ENCODE measurements at places on chromosomes 4 and X.

DNA sequence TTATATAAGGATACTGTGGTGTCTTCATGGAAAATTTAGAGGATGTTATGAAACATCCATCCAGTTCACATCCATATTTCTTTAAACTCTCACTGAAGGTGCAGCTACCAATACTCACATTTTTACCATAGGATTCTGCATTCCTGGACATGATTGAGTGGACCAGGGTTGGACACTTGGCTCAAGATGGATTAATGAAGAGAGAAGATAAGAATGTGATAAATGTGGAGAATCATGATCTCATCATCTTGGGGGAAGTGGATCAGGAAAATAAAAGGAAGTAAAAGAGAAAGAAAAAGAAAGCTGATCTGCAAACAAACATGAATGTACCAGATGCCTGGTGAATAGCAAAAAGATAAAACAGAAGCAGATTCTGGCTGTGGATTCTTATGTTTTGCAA is 175.4 kb downstream of the NPFFR2 start:
- DNase-seq: no peak

DNA sequence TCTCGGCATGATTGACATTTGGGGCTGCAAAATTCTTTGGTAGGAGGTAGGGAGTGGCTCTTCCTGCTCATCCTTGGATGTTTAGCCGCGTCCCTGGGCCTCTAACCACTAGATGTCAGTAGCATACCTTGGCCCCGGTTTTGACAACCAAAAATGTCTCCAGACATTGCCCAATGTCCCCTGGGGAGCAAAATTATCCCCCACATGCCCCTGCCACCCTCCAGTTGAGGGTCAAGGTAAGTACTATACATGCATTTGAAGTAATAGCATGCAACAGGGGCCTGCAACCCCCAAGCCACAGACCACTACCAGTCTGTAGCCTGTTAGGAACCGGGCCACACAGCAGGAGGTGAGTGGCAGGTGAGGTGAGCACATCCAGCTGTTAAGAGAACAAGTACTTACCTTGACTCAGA is 17.6 kb upstream of the KIAA1210 start:
- DNase-seq: peak; percentile 20

GRCh38 chr4:90542216-90542615 is 415.0 kb downstream of the CCSER1 start:
- DNase-seq: no peak

DNA sequence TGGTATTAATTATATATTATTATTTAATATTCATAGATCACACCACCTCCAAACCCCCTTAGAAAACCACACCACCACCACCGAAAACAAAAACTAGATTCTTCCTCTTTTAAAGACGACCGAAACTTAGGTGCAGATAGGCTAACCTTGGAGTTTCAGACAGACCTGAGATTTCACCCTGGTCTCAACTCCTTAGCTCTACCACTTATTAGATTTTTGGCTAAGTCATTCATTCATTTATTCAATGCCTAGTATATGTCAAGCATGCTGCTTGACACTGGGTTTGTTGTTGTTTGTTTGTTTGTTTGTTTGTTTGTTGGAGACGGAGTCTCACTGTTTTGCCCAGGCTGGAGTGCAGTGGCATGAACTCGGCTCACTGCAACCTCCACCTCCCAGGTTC is 9.5 kb upstream of the BMP2K start:
- DNase-seq: no peak

DNA sequence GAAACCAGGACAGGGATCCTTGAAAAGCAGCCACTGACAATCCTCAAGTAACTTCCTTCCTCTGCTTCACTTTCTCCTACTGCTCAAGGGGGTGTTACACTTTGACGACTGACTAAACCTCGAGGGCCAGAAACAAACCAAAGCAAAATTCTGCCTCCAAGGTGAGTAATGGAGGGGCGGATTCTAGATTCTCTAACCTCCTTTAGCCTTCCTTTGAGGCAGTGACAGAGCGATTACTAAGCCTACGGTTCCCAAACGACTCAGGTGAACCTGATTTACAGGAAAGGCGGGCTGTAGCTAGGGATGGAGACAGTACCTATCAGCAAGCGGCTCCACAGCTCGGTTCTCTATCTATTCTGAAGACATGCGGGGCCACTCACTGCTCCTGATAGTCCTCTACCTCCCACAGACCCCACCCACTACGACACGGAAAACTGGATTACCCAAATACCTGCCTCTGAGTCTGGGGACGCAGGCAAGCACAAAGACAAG is 487 bp downstream of the TBCK start:
- peak; percentile 60 for DNase-seq

- DNase-seq: peak; percentile 94
These were observed 134.4 kb downstream of the SMIM20 start for GRCh38 chr4:26048378-26048882.

GRCh38 chrX:55159551-55159950 is 60.6 kb upstream of the PAGE5 start:
- DNase-seq: no peak

GRCh38 chr4:42789041-42789567 is 103.4 kb upstream of the GRXCR1 start:
- no peak for DNase-seq

GRCh38 chr4:165709516-165709915 is 163.5 kb upstream of the TLL1 start:
- no peak for DNase-seq

- peak; percentile 27 for DNase-seq
These were observed 1.6 kb downstream of the CASK start for GRCh38 chrX:41921492-41922430.

DNA sequence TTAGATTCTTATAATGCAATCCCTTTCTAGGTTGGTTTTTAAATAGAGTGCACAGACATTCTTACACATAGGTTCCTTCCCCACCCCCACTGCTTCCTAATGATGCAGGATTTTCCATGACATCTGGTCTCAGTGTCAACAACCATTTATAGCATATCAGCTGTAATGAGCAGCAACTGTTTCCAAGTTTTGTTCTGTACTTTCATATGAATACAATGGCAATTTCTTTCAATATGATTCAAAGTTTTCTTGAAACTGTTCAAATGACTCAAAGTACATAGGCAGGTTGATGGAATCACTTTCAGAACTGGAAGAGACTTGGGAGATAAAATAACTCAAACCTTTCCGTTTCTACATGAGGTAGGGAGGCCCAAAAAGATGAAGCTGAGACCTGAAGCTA is 220.7 kb downstream of the CAMK2D start:
- DNase-seq: peak; percentile 52

- peak; percentile 46 for DNase-seq
These were observed 37.7 kb downstream of the SOX3 start for GRCh38 chrX:140467211-140467610.

- DNase-seq: no peak
These were observed 127.3 kb upstream of the HUWE1 start for GRCh38 chrX:53813670-53814440.

- no peak for DNase-seq
These were observed 12.7 kb upstream of the TSPAN5 start for GRCh38 chr4:98671131-98671530.

DNA sequence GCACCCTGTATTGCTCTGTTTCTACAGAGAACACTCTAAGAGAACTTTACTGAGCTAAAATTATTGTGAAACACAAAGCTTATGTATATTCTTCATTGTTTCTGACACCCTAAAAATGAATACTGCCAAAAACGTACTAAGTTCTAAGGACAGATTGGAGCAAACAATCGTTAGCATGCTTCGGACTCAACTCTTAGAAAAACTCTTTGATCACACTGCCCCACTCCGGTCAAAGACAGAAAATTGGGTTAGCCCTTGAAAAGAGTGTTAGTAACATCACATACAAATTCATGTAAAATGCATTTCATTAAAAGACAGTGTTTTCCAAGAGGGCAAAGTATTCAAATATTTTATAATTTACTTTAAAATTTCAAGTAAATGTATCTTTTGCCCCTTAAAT is 177.4 kb downstream of the DCHS2 start:
- peak; percentile 52 for DNase-seq

DNA sequence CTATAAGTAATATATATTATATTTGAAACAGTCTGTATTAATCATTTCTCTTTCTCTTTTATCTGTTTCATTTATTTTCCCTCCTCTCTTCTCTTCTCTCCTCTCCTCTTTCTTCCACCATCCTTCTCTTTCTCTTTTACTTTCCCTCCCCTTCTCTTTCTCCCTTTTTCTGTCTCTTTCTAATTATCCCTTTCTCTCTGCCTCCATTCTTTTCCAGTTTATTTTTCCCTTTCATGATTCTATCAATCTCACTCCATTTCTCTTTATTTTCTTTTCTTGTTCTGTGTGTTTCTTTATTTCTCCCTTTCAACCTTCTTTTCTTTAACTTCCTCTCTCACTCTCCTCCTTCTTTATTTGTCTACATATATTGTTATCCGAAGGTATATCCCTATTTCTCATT is 399.8 kb upstream of the POU3F4 start:
- DNase-seq: no peak

All from fibroblast of skin of right biceps (primary cell).